Erythroblast (primary cell): ENCODE measurements at places on chromosomes 11 and 22.

DNA sequence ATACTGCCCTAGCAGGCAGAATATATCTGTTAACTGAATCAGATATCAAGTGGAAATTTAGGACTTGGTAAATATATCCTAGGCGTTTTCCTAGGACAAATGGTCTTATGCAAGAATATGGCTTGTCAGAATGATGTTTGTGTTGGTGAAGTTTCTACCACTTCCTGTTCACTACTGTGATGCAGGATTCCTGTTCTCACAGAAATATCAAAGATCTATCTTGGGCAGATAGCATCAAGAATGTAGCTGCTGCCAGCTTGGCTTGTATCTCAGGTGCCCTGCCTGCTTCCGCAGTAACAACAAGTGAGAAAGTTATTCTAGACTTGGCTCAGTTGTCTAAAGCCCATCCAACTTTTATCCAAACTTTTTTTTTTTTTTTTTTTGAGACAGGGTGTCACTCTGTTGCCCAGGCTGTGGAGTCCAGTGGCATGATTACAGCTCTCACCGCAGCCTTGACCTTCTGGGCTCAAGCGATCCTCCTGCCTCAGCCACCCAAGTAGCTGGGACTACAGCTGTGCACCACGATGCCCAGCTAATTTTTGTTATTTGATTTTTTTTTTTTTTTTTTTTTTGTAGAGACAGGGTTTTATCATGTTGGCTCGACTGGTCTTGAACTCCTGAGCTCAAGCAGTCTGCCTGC lies 61.3 kb downstream of the PPME1 start:
- DNase-seq = no peak

DNA sequence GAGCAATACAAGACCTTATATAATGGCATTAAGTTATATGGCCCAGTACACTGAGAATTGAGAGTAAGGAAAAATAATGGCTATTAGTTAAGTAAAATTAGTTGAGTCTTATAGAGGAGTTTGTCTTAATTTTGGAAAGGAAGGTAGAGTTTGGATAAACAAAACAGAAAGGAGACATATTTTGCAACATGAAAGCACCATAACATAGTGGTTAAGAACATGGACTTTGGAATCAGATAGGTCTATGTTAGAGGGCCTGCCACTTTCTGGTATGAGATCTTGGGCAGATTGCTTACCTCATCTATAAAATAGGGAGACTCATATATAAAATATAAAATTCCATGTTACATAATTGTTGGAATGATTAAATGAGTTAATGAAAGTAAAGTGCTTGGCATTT lies 68.9 kb downstream of the CSTPP1 start:
- peak; percentile 52 for DNase-seq

DNA sequence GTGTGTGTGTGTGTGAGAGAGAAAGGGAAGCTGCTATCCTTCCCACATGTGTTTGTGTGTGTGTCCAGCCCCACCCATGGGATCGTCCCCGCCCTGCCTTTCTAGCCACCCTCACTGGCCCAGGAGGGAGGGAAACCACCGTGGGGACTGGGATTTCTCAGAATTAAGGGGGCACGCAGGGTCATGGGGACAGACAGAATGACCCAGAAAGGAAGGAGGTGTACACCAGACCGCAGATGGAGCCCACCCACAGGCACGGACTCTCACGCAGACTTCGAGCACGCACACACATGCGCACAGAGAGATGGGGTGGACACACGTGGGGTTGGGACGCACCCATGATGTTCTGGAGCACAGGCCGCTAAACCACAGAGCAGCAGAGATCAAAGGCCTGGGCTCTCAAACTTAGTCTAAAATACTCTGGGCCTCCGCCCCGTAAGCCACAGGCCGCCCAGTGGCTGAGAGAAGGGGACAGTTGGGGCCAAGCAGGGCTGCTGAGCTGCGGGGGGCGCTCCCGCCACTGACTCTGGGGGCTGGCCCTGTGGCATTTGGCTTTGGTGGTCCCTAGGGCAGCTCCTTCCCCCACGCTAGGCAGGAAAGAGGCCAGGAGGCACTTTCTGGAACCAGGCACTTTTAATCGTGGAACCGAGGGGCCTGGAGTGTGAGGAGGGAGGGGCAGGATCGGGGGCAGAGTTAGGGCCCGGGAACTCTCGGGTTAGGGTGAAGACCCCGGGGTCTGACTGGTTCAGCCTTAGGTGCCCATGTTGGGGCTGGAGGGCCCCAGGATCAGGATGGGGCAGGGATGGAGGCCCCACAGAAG lies 1.5 kb downstream of the IFITM5 start:
- DNase-seq = no peak

DNA sequence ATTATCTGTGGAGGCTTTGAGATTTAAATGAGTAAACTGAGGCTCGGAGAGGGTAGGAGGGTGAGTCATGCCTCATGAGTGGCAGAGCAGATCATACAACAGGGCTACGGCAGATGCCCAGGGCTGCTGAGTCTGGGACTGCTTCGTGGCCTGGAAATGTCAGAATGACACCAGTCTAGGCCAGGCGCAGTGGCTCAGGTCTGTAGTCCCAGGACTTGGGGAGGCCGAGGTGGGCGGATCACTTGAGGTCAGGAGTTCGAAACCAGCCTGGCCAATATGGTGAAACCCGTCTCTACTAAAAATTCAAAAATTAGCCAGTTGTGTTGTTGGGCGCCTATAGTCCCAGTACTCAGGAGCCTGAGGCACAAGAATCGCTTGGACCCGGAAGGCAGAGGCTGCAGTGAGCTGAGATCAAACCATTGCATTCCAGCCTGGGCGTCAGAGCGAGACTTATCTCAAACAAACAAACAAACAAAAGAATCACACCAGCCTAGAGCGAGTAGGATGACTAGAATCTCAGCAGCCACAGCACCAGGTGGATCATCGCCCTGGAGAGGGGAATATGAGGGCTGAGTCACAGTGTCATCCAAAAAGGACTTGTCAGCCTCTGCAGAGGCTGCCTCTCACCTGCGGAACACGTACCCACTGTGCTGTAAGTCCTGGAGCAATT lies 48.6 kb upstream of the ADA2 start:
- DNase-seq = no peak

- no peak for DNase-seq
Observed at GRCh38 chr11:69352166-69352565, 58.2 kb downstream of the MYEOV start.
